ENCODE measurements at places on chromosomes 3 and 15.

- no peak for DNase-seq
These were observed 128.6 kb upstream of the ADPGK start for GRCh38 chr15:72912121-72912520.

DNA sequence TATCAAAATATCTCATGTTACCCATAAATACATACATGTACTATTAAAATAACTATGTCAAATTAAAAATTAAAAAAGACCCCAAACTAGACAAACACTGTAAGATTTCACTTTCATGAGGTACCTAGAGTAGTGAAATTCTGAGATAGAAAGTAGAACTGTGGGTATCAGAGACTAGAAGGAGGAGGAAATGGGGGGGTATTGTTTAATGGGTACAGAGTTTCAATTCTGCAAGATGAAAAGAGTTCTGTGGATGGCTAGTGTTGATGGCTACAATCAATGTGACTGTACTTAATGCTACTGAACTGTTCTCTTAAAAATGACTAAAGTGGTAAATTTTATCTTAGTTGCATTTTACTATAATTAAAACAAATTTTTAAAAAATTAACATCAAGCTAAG lies 36.6 kb downstream of the RFX7 start:
- DNase-seq = no peak

GRCh38 chr15:25481208-25481859 lies 42.5 kb upstream of the UBE3A start:
- no peak for DNase-seq

GRCh38 chr3:48695393-48695753 lies 9.7 kb upstream of the NCKIPSD start:
- DNase-seq = peak; percentile 50

GRCh38 chr15:93118904-93119303 lies 29.9 kb upstream of the RGMA start:
- no peak for DNase-seq
